Cerebellar nuclear complex (tissue), 1 donor: ENCODE measurements at places on chromosomes 4 and X.

GRCh38 chr4:139950568-139950967 is 203.4 kb downstream of the MAML3 start:
- no peak for DNase-seq

GRCh38 chr4:102675141-102675540 is 85.6 kb downstream of the MANBA start:
- no peak for DNase-seq

GRCh38 chrX:155877288-155877687 is 3.9 kb upstream of the VAMP7 start:
- no peak for DNase-seq

- no peak for DNase-seq
Measured at GRCh38 chrX:119790977-119791436, 423 bp downstream of the RPL39 start.

- no peak for DNase-seq
Measured at GRCh38 chrX:68684291-68684918, 36.9 kb downstream of the STARD8 start.

GRCh38 chrX:14913241-14913640 is 40.0 kb downstream of the MOSPD2 start:
- no peak for DNase-seq

GRCh38 chrX:118257781-118258180 is 88.1 kb upstream of the WDR44 start:
- DNase-seq: no peak

GRCh38 chr4:8731364-8731763 is 138.8 kb downstream of the CPZ start:
- no peak for DNase-seq

DNA sequence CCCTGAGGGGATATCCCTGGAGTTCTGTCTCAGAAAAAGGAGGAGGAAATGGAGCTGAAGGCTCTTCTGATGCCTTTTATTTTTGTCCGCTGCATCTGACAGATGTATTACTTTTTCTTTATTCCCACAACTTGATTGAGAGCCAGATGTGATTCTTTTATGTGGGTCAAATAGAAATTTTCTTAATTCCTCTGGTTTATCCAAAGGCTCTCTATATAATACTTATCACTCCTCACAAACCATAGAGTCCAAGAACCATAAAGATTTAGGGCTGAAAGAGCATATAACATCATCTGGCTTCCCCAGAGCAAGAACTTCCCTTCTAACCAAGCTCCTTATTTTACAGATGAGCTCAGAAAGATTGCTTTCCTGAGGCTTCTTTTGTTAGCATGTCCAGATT is 756.7 kb upstream of the FAM241A start:
- DNase-seq: no peak

- no peak for DNase-seq
Measured at GRCh38 chr4:67762086-67762485, 7.9 kb upstream of the GNRHR start.

GRCh38 chr4:25158817-25159216 is 1.4 kb downstream of the SEPSECS start:
- DNase-seq: no peak

DNA sequence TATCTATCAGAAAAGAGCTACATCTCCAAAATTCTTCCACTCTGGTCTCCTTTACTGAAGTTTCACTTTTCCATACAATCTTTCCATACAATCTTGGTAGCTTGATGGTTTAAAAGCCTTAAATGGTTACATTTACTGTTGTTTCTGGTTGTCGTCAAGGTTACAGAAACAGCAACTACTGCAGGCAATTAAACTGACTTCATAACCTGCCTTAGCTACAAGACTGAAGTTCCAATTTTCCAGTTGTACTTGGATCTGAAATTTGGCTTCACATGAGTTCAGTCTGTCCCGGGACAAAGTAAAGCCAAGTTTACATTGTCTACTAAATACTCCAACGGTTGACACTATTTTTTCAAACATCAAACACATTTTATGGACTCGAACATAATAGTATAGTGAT is 326.4 kb downstream of the ANKRD50 start:
- no peak for DNase-seq

DNA sequence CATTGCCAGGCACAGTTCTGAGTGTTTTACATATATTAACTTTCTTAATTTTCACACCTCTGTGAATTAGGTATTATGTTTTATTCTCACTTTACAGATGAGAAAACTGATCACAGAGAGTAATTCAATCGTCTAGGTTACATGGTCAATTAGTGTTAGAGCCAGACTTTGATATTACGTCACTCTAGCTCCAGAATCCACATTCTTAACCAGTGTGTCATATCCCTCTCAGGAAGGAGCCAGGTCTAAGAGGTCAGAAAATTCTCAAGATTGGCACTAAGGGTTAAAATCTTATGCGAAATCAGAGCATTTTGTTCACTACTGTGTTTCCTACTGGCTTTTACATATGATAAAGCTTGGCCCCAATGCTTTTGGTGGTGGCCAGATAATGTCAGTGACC is 7.4 kb downstream of the DMP1 start:
- no peak for DNase-seq

- no peak for DNase-seq
Measured at GRCh38 chrX:129987871-129988270, 5.4 kb downstream of the BCORL1 start.

DNA sequence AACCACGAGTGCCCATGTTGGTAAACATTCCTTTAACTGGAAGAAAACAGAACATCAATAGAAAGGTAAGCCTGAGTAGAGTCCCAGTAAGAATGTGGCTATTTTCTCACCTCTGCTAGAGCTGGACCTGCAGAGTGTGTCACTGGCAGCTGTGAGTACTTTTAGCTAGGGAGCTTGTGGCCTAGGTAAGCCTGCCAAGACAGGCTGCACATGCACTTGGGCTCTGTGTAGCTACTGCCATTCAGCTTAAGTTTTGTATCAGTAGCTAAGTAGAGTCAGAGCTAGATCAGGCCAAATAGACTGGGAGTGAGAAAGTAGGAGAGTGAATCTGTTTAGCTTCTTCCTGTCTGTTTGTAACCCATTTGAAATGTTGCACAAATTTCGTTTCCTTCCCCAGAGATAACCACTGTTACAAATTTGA is 35.3 kb downstream of the RBPJ start:
- no peak for DNase-seq

- no peak for DNase-seq
Measured at GRCh38 chrX:45191820-45192409, 8.8 kb downstream of the DIPK2B start.

GRCh38 chr4:4216648-4217047 is 10.1 kb downstream of the OTOP1 start:
- no peak for DNase-seq

GRCh38 chrX:78540171-78540570 is 119.0 kb downstream of the RTL3 start:
- no peak for DNase-seq

- no peak for DNase-seq
Measured at GRCh38 chr4:101304916-101305315, 42.4 kb downstream of the PPP3CA start.

DNA sequence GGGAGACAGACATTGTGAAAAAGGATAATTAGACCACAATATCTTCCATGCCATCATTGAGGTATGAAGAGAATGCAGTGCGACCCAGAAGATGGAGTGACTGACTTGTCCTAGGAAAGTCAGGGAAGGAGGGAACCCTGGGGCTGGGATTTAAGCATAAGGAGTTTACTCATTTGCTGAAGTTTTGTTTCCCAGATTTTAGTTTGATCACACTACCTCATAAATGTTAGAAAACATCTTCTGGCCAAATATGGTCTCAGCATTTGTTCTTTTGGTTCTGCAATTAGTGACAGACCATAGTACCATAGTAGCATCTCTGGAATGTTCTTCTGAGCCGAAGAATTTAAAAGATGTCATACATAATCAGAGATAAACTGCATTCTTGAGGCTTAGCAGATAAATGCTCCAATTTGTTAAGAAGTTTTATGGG is 96.5 kb upstream of the PGRMC2 start:
- DNase-seq: no peak

GRCh38 chr4:47143261-47143660 is 111.9 kb downstream of the GABRB1 start:
- DNase-seq: no peak

- DNase-seq: no peak
Measured at GRCh38 chr4:180665994-180666824, 1577.0 kb upstream of the TENM3 start.

DNA sequence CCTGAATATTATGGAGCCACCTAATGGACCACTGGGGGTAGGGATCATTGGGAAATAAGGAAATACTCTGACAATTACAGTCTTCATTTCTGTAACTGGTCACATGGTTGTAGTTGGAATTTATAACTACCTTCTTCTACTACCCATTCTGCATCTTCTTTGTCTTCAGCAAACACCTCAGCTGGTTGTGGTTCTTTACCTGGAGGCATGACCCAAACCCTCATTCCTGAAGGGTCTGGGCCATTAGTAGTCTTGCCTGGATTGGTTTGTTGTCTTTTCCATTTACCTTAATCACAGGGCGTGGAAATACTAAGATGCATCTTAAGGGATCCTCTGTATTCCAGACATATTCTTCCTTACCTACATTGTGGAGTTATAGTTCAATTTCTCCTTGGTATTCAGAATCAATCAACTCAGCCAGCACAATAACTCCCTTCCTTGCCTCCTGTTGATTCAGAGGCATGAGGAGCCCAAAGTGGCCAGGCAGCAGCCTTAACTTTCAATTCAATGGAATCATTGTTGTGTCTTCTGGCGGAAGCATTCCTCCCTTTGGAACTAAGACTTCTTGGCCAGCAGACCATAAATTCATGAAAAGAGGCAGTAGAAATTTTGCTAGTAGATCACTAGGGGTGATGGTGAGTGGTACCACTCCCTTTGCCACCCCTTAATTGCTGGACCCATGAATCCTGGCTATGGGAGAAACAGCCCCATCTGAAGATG is 75.7 kb upstream of the RAP2C start:
- no peak for DNase-seq

DNA sequence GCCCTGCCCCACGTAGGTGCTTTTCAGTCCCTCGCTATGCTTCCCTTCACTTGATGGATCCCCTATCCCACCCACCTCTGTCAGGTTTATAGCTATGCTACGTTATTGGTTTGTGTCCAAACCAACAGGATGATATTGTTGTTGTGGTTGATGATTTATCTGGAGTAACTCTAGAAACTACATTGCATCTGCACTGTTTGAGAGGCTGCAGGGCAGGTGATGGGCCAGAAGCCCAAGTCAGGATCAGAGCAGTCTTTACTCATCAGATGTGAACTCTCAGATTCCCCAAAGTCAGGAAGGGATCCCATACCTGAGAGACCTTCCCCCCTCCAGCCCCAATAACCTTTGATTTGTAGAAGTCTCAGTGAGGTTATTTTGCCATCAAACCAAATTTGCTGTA is 34.7 kb downstream of the ARX start:
- no peak for DNase-seq

GRCh38 chr4:107711831-107712230 is 8.2 kb downstream of the PAPSS1 start:
- no peak for DNase-seq

- no peak for DNase-seq
Measured at GRCh38 chr4:145083891-145084605, 13.9 kb downstream of the ANAPC10 start.

- DNase-seq: no peak
Measured at GRCh38 chr4:168511780-168512489, 15.1 kb downstream of the PALLD start.

DNA sequence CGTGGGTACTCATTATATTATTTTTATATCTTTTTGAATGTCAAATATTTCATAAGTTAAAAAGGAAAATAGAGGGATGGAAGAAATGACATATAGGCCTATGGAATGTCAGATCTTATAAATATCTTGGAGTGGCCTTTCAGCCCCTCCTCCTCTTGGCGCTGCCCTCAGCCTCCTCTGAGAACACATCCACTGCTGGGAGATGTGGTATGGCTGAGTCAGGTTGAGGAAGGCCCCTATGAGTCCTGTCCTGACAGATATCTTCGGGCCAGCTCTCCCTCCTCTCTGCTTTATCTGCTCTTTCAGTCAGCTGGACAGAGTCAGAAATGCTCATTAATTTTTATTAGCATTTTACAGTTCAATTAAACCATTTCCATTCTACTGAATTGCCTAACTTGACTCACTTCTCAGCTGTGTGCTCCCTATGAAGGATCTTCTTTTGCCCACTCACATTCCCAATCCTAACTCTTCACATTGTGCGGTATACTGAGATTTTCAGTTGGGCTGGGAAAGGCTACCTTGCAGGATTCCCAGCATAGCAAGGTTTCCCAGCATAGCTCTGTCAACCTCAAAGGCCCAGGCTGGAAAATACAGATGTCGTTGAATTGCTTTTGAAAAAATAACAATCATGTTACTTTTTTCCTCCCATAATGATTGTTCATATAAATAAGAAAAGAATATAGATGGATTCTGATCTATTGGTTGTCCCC is 128.0 kb downstream of the ARHGEF9 start:
- no peak for DNase-seq

DNA sequence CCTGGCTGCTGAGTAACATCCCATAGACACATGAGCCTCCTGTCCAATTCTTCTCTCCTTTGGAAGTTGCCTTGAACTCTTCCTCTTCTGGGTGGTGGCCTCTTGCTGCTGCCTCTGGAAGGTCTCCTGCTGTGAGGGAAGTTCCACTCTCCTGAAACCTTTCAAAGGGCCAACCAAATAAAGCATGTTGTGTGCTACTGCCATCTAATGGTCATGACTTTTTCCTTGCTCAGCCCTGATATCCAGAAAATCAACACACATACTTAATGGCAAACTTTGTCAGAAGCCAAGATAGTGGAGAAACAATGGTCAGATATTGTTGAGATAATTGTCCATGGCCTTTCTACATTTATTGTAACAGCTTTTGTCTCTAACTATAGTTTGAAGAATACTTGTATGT is 19.1 kb upstream of the ZXDA start:
- no peak for DNase-seq

GRCh38 chr4:6058531-6059374 is 40.5 kb upstream of the C4orf50 start:
- DNase-seq: no peak

- no peak for DNase-seq
Measured at GRCh38 chr4:164056426-164057142, 562.1 kb downstream of the TMA16 start.

GRCh38 chrX:67351411-67351810 is 192.4 kb upstream of the AR start:
- no peak for DNase-seq

- no peak for DNase-seq
Measured at GRCh38 chrX:22078117-22078516, 46.0 kb downstream of the PHEX start.

DNA sequence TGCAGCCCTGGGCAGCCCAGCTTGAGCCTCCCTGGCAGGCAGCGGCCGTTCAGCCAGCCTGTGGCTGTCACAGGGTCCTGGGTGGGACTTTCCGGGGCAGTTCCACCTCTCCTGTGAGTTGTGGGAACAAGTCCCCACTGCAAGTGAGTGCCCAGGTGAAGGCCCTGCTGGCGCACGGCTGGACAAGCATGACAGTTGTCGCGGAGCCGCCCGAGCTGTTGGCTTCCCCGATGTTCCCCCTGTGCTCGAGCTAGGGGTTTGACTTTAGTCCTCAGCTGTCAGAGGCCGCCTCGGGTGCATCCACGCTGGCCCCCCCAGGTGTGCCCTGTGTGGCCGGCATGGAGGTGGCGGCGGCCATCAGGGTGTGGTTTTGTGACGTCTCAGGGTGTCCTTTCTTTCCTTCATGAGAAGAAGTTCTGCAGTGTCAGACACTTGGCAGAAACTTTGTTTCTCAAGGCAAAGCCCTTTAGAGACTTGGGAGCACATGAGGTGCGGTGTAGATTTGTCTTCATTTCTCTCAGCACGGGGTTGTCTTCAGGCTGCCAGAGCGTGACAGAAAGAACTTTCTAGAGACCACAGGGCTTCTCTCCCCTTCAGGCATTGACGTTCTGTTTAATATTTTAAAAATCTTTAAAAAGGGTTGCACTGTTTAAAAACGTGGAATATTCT is 69.4 kb upstream of the HGFAC start:
- no peak for DNase-seq

GRCh38 chr4:93529692-93530372 is 298.7 kb upstream of the ATOH1 start:
- DNase-seq: no peak
